Ovary (tissue), 10 donors: ENCODE measurements at places on chromosomes 5 and 9.

- H3K27me3 ChIP-seq = no peaks in the 10 kb centered on the region
- no peak for DNase-seq
- H3K36me3 ChIP-seq = no peaks in the 10 kb centered on the region
- no peak overlapping the region for H3K27ac ChIP-seq
- no peak overlapping the region for H3K4me3 ChIP-seq
- H3K4me1 ChIP-seq = no peaks in the 10 kb centered on the region
Observed at GRCh38 chr9:114852050-114852594, 46.3 kb upstream of the TNFSF15 start.

- H3K27ac ChIP-seq = no peak overlapping the region
- H3K4me1 ChIP-seq = no peaks in the 10 kb centered on the region
- no peaks in the 10 kb centered on the region for H3K36me3 ChIP-seq
- H3K27me3 ChIP-seq = no peaks in the 10 kb centered on the region
Observed at GRCh38 chr9:125438506-125439433, 177.1 kb downstream of the GAPVD1 start.

- no peaks in the 10 kb centered on the region for H3K27me3 ChIP-seq
- no peak for DNase-seq
- H3K36me3 ChIP-seq = no peaks in the 10 kb centered on the region
- H3K4me1 ChIP-seq = no peaks in the 10 kb centered on the region
- H3K4me3 ChIP-seq = no peak overlapping the region
Observed at GRCh38 chr9:105146677-105147076, 97.8 kb upstream of the SLC44A1 start.

DNA sequence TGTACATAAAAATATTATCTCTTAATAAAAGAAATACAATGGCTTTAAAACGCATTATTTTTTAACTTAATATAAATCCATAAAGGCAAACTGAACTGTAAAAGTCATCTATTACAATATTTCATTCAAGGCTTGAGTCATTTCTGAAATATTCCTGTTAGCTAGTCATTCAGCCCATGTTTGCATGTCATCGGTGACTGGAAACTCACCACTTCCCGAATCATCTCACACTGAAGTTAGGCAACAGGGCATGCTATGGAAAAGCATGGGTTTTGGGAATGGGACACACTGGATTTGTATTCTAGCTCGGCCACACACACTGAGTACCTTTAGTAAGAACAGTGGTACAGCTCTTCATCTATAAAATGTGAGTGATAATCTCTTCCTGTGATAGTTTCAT is 691.1 kb upstream of the C9orf72 start:
- no peaks in the 10 kb centered on the region for H3K27me3 ChIP-seq
- no peak overlapping the region for H3K4me3 ChIP-seq
- no peak for DNase-seq
- no peak overlapping the region for H3K27ac ChIP-seq
- H3K4me1 ChIP-seq = no peaks in the 10 kb centered on the region

GRCh38 chr5:124001036-124001615 is 489.1 kb downstream of the CSNK1G3 start:
- no peaks in the 10 kb centered on the region for H3K4me1 ChIP-seq
- DNase-seq = no peak
- H3K27ac ChIP-seq = no peak overlapping the region
- H3K36me3 ChIP-seq = no peaks in the 10 kb centered on the region
- H3K27me3 ChIP-seq = no peaks in the 10 kb centered on the region

- H3K27me3 ChIP-seq = no peaks in the 10 kb centered on the region
- H3K27ac ChIP-seq = no peak overlapping the region
- no peaks in the 10 kb centered on the region for H3K36me3 ChIP-seq
Observed at GRCh38 chr9:105636331-105636730, 25.9 kb upstream of the TAL2 start.

DNA sequence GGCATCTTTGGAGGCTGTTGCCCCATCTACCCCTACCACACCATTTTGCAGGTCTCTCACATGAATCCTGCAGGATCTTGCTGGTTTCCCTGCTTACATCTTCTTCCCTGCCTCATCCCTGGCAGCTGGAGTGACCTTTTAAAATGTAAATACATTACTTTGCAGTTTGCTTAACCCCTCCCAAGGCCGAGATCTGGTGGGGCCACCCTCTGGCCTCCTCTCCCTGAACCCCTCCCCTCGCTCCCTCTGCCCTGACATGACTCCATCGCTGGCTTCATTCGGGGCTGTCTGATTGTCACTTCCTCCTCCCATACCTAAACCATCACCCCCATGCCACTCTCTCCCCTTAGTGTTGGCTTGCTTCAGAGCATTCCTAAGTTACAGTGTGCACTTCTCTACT is 12.6 kb upstream of the PALM2AKAP2 start:
- no peaks in the 10 kb centered on the region for H3K27me3 ChIP-seq
- no peak for DNase-seq
- H3K4me1 ChIP-seq = peaks cover 2% of the 10 kb centered on the region
- no peak overlapping the region for H3K27ac ChIP-seq
- H3K4me3 ChIP-seq = no peak overlapping the region
